ENCODE measurements at places on chromosomes 2 and 18.

DNA sequence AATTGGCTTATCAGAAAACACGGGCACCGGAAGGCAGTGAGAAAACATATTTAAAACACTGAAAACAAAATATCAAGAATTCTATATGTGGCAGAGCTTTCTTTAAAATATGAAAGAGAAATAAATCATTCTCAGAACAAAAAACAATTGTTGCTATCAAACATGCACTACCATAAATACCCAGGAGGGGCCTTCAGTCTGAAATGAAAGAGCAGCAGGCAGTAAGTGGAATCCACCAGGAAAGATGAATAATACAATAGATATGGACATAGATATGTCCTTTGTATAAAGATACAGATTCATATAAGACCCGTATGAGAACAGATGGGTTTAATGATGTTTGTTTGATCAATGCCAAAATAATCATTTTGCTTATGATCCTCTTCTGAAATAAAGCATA lies 142.0 kb downstream of the TMEM18 start:
- DNase-seq, result no peak

DNA sequence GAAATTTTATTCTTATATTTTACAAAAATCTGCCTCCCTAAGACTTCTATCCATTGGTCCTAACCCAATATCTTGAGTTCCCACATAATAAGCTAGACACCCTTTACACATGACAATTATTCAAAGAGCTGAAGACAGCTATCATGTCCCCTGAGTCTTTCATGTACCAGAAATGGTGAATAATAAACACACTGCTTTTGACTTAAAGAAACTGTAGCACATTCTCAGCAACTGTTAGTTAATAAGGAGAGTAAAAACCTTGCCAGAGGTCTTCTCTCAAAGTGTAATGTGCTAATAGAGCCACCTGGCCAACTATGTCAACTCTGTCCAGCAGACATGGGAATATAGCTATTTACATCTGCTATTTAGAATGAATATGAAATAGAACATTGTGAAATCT lies 109.7 kb upstream of the ARL5A start:
- no peak for DNase-seq

GRCh38 chr2:64359892-64360657 lies 93.9 kb upstream of the LGALSL start:
- DNase-seq, result peak; percentile 81

DNA sequence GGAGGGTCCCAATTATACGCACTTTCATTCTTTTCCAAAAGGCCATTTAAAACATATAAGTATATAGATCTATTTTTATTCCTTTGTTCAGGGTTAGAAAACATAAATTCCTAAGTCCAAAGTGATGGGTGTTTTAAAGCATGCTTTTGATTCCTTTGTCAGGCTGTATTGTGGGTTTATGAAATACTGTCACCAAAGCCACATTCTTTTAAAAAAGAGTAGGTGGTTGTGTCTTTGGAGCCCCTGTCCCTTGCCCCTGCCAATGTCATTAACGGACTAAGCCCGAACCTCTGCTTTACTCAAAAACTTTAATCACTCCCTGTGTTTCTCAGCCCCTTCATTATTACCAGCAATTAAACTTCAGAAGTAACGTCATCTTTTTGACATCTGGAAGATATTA lies 104.9 kb upstream of the APCDD1 start:
- DNase-seq, result no peak

DNA sequence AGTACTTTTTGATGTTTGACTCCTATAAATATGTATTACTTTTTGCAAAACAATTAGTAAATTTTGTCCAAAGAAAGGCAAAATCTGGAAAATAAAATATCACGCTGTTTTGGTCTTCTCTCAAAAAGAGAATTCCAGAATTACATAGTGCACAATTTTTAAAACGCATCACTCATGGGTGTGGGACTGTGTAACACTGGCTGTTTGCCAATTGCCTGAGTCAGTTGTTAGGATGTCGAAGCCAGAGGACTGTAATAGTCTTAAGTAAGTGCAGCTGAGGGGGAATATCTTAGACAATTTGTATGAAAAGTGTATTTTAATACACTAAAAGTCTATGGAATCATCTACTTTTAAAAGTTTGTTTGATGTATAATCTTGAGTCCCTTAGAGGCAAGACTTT lies 24.1 kb upstream of the EPHA4 start:
- no peak for DNase-seq

DNA sequence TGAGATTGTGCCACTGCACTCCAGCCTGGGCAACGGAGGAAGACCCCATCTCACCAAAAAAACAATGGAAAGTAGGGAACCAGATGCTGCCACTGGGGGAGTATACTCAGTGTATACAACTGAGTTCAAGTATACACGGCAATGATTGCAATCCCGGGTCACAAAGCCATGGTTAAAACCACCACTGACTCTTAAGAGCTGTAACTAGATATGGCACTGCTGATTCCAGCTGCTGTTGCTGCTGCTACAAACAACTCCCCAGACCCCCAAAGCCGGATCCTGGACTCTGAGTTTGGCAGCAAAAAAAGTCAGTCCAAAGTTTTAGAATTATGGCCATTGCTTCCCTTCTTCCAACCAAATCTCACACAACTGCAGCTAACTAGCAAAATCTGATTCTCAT lies 43.7 kb upstream of the COX7A2L start:
- DNase-seq, result no peak

- DNase-seq, result no peak
Observed at GRCh38 chr2:228590681-228591080, 409.2 kb upstream of the SPHKAP start.

DNA sequence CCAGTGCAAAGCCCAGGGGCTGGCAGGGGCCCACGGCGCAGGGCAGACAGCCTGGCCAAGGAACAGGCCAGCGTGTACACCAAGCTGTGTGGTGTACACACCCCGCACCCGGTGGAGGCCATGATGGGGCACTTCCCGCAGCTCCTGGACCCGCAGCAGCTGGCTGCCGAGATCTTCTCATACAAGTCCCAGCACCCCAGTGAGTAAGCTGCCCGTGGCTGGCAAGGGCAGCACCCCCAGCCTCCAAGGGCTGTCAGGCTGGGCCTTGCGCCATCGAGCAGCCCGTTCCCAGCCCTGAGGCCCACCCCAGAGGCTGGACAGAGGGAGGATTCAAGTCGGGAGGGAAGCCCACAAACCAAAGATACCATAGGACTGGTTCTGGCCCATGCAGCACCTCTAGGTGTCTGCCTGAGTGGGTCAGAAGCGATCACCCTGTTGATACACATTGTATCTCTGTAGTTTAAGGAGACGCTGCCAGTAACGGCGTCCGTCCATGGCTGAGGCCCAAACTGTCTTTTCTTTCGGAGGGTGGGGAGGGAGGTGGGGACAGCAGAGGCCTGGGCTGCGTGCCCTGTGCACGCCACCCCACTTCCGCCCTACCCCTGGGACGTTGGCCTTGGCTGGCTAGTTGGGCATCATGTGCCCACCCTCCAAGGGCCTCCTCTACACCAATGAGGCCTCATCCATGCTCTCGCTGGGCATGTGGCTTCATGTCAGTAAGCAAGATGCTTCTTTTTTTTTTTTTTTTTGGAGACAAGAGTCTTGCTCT lies 16.8 kb upstream of the MTERF4 start:
- no peak for DNase-seq

- no peak for DNase-seq
Observed at GRCh38 chr18:48057018-48057417, 126.6 kb upstream of the SMAD2 start.

GRCh38 chr2:168962636-168963035 lies 61.5 kb downstream of the G6PC2 start:
- DNase-seq, result no peak

DNA sequence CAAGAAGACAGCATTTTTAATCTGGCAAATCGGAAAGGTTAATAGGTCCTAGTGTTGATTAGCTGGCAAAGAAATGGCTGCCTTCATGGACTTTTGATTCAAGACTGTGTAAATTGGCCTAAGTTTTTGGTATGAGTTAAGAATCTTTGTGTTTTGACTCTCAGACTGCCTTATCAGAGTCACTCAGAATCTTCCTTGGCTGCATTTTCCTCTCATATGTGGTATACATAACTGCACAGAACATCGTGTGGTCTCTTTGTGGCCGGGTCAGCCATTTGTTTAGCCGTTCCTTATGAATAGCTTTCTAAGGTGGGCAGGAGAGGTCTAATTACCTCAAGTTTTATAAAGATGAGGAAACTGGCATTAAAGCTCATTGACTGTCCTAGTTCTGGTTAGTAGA lies 30.1 kb downstream of the CAB39 start:
- no peak for DNase-seq

GRCh38 chr2:168613551-168613950 lies 157.5 kb downstream of the CERS6 start:
- DNase-seq, result no peak

DNA sequence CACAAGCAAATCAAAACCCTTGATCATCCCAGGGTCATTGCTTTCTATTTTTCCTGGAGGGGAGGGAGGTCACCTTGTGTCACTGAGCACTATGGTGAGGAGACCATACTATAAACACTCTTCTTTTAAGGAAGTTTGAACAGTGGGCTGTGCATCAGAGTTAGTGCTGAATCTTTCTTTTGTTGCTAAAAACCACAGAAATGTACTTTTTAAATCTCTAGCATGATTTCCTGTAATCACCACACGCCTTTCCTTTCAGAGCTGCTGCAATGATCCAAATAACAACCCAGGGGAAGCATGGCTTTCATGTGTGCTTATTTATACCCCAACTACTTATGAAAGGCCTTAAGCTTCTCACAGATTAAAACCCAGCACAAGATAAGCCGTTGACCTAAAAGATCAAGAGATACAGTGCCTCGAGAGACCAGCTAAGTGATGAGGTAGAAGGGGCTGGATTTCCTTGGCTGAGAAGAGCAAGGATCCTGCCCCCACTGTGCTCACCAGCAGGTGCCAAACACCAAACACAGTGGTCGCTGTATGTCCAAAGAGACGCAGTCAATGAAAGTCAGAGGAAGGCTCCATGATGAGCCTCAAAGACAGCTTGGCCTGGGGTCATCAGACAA lies 34.7 kb downstream of the TRABD2A start:
- no peak for DNase-seq

- no peak for DNase-seq
Observed at GRCh38 chr2:221529943-221530652, 42.0 kb downstream of the EPHA4 start.

DNA sequence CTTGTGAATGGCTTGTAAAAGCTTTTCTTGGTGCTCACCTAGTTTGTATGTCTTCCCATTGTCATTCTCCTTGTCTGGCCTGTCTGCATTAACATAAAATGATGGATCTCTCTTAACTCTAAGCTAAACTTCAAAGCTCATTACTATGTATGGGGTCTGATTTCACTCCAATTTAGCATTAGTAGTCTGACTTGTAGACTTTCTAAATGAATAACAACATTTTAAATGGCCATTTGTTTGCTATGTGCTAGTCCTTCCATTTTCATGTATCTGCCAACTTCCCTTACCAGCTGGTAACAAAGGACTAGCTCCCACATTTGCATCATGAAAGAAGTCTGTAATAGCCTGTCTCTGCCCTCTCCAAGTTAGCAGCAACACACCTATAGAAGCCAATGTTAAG lies 324.2 kb upstream of the RGPD4 start:
- DNase-seq, result no peak

DNA sequence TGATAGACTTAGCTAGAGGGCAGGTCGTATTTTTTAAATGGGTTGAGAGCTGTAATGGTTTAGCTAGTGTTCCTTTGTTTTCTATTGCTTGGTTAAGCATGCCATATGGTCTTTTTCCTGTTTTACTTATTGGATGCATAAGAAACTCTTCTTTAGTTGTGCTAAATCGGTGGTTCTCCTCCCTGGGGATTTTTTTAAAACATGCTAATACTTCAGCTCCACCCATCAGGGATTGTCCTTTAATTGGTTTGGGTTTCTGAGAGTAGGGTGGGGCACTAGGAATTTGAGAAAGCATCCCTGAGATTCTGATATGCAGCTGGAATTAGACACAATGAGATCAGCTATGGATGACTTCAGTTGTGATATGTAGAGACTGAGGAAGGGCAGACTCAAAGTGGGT lies 497.2 kb downstream of the THSD7B start:
- DNase-seq, result no peak

- peak; percentile 38 for DNase-seq
Observed at GRCh38 chr2:197284956-197285355, 25.6 kb downstream of the ANKRD44 start.

GRCh38 chr18:36296650-36297416 lies 680 bp upstream of the FHOD3 start:
- DNase-seq, result peak; percentile 24

DNA sequence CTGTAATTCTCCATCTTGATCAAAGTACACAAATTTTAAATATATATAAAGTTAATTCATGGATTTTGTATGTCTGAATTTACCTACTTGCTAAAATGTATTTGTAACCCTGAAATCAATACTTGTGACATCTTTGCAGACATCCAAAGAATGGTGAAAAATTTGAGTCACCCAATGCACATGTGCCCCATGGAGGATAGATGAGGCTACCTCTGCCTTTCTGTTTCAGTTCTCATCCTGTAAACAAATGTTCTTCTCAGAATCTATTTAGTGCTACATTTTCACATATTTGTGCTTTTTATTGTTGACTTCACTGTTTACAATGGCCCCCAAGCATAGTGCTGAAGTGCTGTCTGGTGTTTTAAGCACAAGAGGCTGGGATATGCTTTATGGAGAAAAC lies 171.5 kb downstream of the LRATD1 start:
- no peak for DNase-seq

DNA sequence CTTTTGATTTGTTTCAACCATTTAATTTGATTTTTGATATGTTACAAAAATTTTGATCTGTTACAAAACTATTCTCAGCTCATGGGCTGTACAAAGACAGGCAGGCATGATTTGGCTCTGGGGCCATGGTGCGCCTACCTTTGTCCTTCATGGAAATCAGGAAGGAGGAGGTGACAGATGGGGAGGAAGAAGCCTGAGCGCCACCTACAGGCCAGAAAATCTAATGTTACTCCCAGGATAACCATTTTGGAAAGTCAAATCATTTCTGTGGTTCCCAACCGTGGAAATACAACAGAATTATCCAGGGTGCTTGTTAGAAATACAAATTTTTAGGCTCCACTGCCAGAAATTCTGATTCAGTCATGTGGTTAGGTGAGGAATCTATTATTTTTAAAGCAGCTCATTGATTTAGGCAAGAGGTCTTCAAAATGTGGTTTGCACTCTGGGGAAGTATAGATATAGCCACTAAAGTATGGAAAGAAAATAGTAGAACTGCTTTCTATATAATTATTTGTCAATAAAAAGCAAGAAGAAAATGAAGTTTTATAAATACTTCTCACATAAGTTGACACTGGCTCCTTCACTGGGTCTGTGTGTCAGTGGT lies 93.9 kb downstream of the EVA1A start:
- DNase-seq, result peak; percentile 13

GRCh38 chr2:96138179-96139145 lies at the start of gene ASTL:
Gene ASTL (minus strand): TSS chr2:96138502. CDS start chr2:96138436, 66 bp downstream.
- DNase-seq, result peak; percentile 75

Measured in activated CD4-positive, alpha-beta memory T cell treated with anti-CD3 and anti-CD28 coated beads for 36 hours (primary cell).